ENCODE measurements at places on chromosomes 11 and 22.

DNA sequence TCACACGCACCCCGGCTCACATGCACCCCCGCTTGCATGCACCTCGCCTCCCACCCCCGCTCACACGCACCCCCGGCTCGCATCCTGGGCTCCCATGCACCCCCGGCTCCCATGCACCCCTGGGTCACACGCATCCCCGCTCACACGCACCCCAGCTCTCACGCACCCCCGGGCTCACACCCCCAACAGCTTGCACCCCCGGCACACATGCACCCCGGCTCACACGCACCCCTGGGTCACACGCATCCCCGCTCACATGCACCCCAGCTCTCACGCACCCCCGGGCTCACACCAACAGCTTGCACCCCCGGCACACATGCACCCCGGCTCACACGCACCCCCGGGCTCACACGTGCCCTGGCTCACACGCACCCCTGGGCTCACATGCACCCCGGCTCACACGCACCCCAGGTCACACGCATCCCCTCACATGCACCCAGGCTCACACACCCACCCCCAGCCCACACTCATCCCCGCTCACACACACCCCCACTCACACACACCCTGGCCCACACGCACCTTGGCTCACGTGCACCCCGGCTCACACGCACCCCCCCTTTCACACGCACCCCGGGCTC, 16.2 kb downstream of the TSPAN4 start:
- DNase-seq = no peak

GRCh38 chr11:71066311-71066710, 186.1 kb downstream of the SHANK2 start:
- DNase-seq = no peak

GRCh38 chr11:95700471-95700817, 89.1 kb downstream of the FAM76B start:
- no peak for DNase-seq

GRCh38 chr11:30016588-30017363, at the start of gene KCNA4:
TSS of gene KCNA4 (minus strand) at chr11:30017030. CDS start at chr11:30012678, 4,352 bp downstream.
- peak; percentile 71 for DNase-seq

- DNase-seq = no peak
Measured at GRCh38 chr22:20194681-20195593, 44.1 kb upstream of the CCDC188 start.

DNA sequence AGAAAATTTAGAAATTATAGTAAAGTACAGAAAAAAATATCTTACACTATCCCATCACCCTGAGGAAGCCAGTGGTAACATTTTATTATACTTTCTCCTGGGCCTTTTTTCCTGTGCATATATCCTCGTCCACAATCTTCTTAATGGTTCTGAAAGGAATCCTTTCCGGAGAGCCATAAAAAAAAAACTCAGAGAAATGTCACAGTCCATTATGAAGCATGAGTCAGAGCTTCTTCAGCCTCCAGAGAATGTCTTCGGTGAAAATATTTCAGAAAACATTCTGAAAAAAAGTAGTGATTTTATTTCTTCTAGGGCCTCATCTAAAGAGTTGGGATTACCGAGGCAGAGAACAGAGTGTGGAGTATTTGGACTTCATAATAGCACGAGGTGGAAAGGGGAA, 163.4 kb downstream of the INSC start:
- no peak for DNase-seq

GRCh38 chr11:76742902-76743301, 40.3 kb upstream of the TSKU start:
- DNase-seq = no peak

GRCh38 chr11:19753451-19754106, 40.9 kb downstream of the NAV2 start:
- peak; percentile 13 for DNase-seq

DNA sequence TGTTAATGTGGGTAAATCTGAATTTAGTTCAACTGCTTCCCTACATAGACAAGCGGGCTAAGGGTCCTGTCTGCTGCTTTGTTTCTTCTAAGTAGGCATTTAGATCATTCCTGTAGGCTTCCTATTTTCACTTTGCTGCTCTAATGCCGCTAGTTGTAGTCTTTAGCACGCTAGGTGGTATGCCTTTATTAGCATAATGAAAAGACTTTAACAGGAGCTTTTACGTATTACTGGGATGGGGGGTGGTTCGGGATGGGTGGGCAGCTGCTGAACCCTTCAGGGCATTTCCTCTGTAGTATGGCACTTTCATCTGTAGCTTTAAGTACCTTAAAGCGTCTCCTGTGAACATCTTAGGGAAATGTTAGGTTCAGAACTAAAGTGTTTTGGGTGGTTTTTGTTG, 85.3 kb downstream of the GGT1 start:
- no peak for DNase-seq

DNA sequence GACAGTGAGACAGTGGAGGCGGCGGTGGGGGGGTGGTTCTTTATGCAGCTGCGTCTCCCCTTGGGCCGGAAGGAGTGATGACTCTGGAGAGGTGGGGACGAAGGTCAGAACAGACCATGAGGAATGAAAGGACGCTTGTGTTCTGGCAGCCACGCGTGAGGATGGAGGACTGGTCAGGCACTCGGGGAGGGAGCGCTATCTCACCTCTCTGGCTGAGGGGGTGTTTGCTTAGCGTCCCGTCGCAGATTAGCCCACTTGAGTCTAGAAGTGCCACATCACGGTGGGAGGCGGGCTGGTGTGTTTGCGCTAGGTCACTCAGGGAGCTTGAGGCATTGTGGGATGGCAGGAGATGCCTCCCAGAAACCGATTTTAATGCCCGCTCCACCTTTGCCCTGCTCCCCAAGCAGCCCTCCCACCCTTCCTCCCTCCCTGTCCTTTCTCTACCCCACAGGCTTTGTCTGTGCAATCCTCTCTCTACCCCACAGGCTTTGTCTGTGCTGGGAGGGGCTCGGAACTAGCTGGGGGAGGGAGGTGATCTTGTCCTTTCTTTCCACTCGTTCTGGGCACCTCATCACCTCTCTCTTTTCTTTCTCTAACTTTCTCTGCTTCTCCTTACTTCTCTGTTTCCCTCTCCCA, 97.8 kb downstream of the PKNOX2 start:
- no peak for DNase-seq

DNA sequence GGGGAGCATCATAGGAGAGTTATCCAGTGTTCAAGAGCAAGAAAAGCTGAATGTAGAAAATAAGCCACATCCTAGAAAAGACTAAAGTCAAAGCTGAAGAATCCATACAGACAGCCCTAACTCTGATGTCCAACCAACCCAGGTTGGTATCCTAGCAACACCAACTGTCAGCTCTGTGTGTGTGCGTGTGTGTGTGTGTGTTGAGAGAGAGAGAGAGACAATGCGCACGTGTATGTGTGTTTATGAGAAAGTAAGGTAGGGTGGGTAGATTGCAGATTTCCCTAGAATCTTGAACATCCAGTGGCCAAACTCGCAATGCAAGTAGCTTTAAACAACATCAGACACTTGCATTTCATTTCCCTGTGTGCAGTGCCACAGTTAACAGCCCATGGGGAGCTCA, 274.9 kb downstream of the FAM181B start:
- no peak for DNase-seq

DNA sequence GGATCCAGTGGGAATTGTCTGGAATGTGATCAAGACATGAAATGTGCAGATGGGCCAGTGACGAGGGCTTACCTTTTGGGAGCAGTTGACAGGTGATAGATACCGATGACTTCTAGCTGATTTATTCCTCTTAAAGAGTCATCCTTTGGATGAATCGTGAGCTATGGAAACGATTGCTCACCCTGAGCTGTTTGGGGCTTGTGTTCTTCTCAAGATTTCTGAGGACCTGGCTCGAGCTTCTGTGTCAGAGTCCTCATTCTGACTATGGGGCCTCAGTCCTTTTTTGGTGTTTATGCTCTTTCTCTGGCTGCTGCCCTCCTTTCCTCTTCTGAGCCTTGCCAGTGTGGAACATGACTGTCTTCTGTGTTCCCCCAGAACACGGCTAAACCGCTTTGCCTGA, 11.9 kb upstream of the AMPD3 start:
- DNase-seq = no peak

- DNase-seq = no peak
Measured at GRCh38 chr11:66723693-66724092, 5.3 kb downstream of the SPTBN2 start.

DNA sequence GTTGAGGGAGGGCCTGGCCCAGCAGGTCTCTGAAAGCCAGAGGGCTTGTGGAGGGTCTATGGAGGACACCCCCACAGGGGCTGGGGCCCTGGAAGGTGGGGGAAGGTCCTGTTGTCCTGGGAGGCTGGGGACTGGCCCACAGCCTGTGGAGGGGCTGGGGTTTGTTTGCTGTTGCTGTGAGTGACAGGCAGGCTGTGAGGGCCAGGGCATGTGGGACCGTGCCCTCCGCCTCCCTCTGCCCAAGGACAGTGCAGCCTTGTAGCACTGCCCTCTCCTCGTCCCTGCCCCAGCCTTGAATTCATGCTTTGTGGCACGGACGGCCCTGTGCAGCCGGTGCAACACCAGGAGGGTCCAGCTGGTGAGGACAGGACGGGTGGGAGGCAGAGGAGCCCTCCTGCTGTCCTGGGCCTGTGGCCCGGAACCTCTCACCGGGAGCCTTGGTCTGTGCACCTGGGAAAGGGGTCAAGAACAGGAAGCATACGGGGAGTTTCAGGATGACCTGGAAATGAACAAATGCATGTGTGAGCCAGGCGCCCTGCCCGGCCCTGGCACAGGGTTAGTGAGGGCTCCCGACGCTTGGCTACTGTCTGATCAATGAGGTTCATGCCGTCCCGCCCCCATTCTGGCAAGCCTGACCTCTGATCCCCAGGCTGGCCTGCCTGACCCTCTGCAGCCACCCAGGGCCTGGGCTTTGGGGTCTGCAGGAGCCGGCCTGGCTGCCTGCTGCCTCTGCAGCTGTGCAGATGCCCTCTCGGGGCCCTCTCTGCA, 37.4 kb upstream of the PRODH start:
- DNase-seq = no peak

DNA sequence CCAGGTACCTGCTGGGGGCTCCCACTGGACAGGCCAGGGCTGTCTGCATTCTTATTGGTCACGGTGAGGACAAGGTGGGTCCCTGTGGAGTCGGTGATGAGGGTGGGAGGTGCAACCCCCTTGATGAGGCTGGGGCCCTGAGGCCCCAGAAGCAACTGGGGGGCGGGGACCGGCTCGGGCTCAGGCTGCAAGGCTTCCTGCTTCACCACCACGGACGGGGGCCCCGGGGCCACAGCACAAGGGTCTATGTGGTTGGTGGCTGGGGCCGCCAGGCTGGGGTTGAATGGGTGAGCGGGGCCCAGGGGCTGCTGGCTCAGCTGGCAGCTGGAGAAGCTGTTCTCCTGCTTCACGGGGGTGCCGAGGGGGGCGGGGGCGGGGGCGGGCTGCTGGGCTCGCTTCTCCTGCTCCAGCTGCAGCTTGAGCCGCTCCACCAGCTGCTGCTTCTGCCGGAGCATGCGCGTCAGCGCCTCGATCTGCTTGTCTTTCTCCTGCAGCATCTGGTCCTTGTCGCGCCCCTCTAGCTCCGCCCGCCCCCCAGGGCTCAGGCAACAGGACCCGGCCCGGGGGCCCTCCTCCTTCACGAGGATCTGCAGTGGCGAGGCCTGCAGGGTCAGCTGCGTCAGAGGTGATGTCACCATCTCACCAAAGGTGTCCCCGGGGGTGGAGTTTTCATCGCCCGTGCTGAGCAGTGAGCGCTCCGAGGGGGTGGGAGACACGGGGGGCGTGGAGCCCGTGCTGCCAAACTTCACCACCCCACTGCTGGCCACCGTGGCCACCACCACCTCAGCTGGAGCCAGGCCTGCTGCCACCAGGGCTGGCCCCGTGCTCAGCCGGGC, 48.2 kb downstream of the SGSM3 start:
- DNase-seq = no peak

DNA sequence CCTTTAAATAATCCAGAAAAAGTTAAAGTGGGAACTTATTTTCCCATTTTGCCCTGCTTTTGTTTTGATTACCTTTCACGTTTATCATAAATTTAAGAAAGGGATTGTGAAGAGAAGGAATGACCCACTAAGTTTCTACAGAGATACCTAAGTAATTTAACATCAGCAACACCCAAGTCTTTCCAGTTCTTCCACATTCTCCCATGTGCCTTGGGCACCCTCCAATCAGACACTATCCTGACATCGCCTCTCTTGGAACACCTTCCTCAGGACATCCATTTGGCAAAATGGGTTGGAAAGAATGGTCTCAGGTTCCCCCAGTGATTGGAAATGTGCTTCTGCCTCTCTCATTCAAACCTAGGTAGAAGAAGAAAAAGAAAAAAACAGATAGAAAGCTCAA, 6.3 kb downstream of the BBOX1 start:
- DNase-seq = no peak

DNA sequence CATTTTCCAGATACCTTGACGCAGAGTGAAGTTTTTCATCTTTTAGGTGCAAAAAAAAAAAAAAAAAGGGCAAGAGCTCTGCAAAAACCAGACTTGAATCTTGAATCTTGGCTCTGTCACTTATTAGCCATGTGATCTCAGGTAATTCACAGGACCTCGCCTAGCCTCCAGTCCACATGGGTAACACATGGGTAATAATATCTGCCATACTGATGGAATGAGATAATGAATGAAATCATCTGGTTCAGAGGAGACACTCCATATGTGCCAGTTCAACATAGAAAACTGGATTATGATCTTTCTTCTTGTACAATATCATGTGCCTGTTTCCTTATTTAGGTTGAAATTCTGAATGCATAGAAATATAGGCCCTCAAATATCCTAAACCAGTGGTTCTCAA, 8.6 kb upstream of the AMOTL1 start:
- no peak for DNase-seq

DNA sequence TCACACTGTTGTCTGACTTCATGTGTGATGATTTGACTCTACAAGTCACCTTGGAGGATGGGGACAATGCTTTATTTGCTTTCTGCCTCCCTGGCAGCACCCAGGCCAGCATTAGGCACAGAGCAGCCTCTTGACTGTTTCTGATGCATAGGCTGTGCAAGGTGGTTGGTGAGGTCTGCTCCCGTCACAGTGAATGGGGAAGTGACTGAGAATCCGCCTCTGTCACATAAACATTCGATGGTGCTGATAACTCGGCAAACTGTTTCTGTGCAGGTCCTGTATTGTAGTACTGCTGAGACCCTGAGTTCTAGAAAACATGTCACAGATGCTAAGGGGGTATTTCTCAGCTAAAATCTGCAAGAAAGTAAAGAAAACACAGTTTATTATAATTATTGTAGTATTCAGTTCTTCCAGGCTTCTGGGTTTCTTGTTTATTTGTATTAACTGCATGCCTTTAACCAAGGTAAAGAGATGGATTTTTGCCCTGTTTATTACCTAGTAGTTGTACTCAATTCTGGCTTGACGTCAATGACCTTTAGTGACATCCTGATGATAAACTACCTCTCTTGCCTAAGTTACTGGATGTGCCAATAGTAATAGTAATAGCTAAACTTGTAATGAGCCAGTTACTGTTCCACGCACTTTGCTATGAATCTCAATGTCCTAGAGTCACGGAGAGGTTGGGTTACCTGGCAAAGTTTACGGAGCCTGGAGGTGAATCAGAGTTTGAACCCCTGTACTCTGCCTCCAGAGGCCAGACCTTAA, 24.8 kb upstream of the RCN1 start:
- DNase-seq = no peak
